ENCODE measurements at places on chromosomes 5 and 9.

DNA sequence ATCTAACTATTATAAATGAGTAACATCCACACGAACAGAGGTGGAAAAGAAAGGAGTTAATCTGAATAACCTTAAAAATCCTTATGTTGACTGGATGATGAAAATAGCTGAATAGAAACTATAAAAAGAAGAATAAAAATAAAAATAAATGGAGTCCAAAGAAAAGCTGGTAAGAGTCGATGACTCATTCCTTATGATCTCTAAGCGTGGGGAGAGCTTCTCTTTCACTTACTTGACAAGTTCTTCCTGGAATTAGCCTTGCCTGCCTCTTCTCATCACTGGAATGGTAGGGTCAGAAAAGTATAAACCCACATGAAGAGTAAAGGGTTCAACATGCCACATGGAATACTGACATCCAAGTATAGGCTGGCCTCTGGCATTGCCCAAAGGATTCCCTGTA, 477.0 kb upstream of the RGMB start:
- no peak for DNase-seq

- no peak for DNase-seq
Measured at GRCh38 chr5:117792476-117792875, 1195.9 kb downstream of the DTWD2 start.

DNA sequence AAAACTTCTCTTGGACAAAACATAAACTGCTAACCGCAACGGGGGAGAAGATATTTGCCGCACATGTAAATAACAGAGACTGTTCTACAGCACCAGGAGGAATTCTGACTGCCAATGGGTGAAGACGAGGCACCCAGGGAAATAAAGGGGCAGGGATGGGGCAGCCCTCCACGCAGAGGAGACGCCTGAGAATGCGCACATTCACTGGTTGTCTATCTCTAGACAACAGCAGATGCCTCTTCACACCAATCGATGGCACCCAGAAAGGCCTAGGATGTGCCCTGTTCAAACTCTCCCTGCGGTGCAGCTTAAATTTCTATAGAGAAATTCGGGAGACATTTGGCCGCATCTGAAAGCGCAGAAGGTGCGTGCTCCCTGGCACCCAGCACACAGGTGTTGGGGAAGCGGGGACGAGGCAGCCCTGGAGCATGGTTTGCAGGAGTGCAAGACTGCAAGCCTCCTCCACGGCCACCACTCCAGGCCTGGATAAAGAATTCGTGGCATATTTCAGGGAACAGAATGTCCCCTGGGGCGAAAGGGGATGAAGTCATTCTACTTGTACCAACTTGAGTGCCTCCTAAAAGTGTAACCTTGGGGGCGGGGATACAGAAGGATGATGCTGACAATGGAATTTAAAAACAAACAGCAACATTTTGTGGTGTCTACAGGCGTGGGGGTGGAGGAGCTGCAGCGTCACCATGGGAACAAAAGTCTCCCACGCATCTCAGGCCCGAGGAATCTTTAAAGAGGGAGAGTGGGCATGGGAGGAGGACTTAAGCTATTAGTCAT, 6.3 kb upstream of the IRX2 start:
- DNase-seq: no peak

DNA sequence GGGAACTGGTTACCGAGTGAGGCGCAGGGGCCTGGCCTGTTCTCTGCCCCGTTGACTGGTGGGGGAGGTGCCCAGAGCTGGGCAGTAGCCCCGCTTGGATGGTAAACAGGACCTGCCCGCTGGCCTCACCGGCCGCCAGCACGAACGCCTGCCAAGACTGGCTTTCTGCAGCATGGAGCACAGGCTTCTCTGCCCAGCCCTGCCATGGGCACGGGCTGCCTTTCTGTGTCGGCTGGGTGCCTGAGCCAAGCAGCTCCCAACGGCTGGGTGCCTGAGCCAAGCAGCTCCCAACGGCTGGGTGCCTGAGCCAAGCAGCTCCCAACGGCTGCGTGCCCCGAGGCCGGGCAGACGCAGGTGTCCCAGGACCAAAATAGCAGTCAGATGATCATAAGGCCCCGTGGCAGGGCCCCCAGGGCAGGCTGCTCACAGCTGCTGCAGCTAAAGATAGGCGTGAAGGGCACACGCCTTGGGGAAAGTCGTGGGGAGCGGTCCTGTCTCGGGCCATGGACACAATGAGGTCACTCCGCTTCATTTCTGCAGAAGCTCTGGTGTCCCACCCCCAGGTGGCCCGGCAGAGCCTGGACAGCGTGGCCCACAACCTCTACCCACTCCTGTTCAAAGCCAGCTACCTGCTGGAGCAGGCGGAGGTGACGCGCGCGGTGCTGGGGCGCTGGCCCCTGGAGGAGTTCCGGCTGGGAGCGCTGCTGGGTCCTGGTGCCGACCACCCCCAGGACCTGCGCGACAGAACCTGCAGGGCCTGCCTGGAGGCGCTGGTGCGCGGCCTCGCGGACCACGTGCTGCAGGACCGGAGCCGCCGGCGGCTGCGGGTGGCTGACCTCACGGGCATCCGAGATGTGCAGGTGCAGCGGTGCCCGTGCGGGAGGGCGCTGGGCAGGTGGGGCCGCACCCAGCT, at the start of gene LRRC14B:
LRRC14B (plus strand) TSS at position 460 of the 913 bp plus-strand sequence; CDS start at position 504, 44 bp downstream.
- peak; percentile 70 for DNase-seq

DNA sequence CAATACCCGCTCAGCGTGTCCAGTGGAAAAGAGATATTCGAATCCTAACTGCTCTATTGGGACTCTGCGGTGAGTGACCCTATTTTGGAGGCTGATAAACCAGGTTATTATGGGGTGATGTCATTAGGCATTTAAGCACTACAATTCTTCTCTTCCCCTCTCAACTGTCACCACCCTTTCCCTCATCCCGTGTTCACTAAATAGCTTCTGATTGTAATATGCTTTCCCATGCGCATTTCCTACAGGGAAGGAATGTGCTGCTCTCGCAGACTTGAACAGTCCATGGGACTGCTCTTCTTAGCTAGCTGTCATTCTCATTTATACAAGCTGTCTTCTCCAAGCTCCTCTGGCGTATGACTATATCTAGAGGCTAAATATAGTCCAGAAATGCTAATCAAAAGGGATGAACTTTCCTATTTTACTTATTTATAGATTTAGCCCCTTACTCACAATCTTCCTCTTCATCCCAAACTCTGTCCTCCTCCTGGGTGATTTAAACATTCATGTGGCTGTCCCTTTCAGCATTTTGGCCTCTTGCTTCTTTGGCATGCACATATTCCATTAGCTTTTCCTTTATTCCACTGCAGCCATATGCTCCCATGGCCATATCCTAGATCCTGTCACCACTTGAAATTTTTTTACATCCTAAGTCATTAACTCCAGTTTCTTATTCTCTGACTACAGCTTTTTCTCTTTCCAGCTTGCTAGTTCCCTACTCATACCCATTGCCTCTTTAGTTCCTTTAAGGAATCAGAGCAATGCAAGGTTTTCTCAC, 39.6 kb upstream of the CSNK1G3 start:
- DNase-seq: no peak

DNA sequence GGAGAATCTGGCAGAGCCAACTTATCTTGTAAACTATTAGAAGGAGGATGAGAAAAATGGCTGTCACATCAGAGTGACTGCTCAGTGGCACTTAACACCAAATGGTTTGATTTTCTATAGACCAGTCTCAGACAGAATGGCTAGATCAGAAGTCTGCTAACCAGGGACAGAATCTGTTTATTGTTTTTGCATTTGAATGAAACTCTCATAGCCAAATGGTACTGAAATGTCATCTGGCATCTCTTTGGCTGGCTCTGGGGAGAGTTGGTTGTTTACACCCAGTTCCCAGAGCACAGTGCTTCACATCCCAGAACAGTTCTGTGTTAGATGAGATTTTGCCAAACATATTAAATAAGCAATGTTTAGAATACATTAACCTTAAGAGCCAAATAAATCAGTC, 106.6 kb upstream of the HMHB1 start:
- DNase-seq: no peak

DNA sequence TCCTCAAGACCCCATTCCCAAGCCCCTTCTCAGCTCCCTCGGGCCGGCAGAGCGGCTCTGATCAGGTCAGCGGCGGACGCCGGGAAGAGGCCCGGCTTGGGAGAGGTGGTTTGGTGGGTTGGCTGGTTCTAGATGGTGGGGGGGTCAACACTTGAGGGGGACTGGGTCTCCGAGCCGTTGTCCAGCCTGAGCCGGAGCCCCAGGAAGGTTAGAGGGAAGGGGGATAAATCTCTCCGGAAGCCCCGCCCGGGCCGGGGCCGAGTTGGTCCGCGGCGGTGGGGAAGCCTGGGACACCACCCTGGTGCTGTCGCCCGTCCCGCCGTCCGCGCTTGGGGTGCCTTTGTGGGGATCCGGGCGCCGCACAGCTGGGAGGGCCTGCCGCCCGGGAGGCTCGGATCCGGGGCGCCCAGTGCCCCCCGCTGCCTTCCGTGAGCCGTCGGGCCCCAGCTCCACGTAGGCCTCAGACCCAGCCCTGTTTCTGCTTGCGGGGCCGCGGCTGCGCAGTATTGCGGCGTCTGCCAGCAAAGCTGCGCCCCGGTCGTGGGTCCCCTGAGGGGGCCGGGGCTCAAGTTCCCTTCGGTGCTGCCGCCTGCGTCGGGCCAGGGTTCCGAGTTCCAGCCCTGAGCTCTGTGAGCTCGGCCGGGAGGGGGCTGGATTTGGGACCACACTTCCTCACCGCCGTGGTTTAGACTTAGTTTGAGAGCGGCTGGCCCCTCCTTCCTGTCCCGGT, 542 bp upstream of the TRIM52 start:
- no peak for DNase-seq

- no peak for DNase-seq
Measured at GRCh38 chr9:129182625-129183494, 4.8 kb upstream of the IER5L start.

DNA sequence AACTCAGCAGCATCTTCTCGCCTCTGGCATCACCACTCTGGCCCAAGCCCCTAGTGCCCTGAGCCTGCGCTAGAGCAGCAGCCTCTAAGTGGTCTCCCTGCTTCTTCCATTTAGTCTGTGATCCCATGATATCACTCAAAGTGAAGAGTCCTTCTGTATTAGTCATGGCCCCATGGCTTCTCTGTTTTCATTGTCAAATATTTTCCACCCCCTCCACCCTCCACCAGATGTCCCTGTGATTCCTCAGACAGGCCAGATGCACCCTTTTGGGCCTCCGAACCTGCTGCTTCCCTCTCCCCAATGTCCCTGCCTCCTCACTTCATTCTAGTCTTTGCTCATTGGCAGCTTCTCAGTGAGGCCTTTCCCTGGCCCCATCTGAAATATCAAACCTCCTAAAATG, 299.2 kb downstream of the SPOCK1 start:
- DNase-seq: no peak

DNA sequence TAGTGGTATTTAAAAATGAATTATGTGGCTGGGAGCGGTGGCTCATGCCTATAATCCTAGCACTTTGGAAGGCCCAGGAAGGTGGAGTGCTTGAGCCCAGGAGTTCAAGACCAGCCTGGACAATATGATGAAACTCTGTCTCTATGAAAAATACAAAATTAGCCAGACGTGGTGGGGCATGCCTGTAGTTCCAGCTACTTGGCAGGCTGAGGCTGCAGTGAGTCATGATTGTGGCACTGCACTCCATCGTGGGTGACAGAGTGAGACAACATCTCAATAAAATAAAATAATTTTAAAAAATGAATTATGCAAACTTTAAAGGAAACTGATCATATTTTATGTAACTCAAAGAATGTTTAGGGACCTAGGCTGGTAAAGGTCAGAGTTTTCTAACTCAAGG, 310.8 kb upstream of the DMRT1 start:
- DNase-seq: no peak

DNA sequence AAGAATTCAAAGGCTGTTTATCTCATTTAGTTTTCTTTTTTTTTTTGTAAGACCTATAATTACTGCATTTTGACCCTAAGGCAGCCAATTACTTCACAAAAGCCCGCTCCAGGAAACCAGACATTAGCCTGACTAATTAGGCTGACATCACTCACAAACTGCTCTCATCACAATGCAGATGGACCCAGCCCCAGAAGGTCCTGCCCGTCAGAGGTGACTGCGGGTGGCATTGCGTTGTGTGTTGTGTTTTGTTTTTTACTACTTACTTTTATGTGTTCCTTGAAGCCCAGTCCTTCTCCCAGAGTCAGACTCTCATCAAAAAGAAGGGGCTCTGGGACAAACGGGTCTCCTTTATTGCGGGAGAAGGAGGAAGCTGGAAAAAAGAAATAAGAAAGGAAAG, 172.2 kb downstream of the HSD17B3 start:
- DNase-seq: no peak

GRCh38 chr5:35228310-35228709, 2.0 kb downstream of the PRLR start:
- DNase-seq: no peak

GRCh38 chr5:137105351-137106035, 393.6 kb downstream of the SPOCK1 start:
- DNase-seq: no peak

- DNase-seq: no peak
Measured at GRCh38 chr5:154984946-154985516, 28.5 kb upstream of the KIF4B start.

- DNase-seq: no peak
Measured at GRCh38 chr5:149313151-149313841, 32.0 kb upstream of the GRPEL2 start.

GRCh38 chr5:43389679-43390329, 22.4 kb downstream of the CCL28 start:
- DNase-seq: peak; percentile 65

- peak; percentile 7 for DNase-seq
Measured at GRCh38 chr5:114449860-114450421, 88.1 kb downstream of the KCNN2 start.

DNA sequence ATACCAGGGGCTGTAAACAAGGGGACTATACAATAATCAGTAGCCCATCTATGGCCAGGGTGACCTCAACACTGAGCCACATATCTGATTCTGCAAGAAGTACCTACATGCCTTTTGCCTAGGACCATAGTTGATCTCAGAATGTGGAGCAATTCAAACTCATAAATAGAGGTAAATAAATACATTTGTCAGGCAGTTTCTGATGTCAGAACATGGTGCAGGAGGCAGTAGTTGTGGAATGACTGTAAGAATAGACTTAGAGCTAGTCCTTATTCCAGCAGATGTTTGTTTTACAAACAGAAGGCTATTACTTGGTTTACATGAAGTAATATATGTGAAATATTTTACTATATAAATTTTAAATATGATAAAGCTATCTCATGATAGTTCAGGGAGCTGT, 330.7 kb upstream of the DAB2 start:
- no peak for DNase-seq

- DNase-seq: no peak
Measured at GRCh38 chr9:114652776-114653555, 4.6 kb downstream of the TEX53 start.

DNA sequence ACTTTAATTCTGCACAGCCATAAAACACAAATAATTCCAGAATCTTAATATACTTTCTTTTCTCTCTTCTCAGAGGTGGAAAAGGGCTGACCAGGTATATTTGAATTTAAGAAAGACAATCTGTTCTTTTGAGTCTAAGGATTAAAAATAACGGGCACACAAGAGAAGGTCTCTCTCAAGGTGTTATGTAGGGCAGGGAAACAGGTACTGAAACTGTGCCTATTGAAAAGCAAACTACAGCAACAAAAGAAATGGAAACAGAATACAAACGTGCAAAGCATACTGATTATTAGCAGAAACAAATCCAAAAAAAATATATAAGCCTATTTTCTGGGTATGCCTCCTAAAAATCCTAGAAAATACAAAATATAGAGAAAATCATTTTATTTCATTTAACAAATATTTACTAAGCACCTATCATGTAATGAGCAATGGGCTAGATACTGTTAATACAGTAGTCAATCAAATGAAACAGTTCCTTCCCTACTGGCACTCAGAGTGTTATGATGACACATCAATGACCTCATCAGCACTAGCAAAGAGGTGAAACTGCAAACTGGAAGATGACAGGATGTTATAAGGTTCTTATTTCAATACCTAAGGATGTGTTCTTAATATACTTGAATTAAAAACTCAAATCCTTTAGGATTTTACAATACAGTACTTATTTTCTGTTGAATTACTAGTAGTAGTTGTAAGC, 87.7 kb downstream of the AUH start:
- no peak for DNase-seq
